Chondrocyte (in vitro differentiated cells): ENCODE measurements at places on chromosomes 16 and 17.

DNA sequence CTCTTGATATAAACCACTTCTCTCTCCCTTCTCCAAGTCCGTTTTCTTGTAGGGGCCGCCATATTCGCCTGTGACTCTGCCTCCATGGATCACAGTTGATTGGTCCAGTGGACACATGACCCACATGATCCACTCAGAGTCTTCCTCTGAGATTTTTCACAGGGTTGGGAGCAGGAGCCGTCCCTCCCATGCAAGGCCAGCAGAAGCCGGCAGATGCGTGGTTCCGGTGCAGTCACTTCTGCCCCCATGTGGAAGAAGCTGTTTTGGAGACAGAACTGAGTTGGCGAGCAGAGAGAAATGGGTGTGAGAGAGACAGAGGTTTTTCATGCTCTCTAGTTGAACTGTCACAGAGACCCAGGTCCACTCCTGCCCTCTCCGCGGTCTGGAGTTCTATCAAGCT is 83.3 kb downstream of the C16orf95 start:
- DNase-seq: no peak

DNA sequence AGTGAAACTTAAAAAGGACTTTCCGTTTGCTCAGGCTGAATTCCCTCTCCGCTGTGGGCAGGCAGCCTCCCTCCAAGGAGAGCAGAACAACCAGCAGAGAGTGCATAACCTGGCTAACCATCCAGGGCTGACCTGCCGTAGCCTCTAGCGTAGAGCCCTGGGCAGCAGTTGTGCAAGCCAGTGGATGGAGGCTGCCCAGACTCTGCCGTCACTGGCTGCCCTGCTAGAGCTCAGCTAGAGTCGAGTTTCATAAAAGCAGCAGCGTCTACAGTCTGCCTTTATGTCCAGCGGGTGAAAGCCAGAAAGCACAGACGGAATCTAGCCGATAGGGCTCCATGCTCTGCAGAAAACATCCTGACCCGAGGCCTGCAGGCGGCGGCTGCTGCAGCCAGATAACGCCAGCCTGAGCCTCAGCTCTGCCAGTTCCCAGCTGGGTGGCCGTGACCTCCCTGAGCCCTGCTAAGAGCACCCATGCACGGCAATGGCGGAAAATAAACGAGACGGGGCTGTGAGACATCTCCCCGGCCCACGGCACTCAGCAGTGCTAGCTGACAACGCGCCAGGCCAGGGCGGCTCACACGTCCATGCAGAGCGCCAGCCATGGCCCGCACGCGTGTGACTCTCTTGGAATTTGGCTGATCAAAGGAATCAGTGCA is 231.3 kb downstream of the ENGASE start:
- no peak for DNase-seq

DNA sequence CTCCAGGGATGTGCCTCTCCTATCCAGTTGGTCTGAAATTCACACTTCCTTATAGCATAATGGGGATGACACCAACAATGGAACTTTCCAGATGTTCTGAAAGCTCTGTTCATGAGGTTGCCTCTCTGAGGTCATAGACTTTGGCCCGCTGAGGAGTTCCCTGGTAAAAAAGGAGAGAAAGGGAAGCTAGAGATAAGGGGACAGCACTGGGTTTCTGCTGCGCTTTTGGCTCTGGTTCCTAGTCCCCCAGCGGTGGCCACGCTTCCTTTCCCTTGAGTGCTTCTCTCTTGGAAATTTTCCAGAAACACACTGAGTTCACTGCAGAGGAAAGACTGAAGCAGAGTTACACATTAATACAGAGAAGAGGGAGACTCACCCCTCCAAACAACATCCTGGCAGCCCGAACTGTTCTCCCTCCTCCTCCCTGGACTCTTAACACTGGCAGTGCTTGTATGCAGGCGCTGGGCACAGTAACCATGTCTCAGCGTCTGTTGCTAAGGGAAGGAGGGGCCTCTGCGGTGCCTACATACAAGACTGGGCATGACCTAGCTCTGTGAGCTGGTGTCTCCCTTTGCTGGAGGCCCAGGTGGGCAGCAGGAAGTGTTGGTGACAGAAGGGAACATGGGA is at the start of gene DNAH3:
DNAH3 (minus strand) TSS at position 472 of the 627 bp plus-strand sequence. CDS start 527 bp downstream, outside the sequence.
- no peak for DNase-seq

DNA sequence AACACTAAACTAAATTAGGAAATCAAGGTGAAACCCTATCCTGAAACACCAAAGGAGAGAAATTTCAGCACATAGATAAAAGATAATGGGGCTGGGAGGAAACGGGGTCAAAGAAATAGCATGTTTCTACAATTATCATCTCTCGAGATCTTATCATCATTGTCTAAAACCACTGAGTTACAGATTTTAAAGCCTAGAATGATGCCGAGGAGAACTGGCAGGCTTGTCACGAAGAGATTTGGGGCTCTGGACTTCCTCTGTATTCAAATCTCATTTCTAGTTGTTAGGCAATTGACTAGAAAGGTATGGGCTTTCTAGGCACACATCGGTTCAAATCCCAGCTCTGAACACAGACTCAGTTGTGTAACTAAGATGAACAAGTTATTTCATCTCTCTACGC is 9.3 kb downstream of the PDZD9 start:
- no peak for DNase-seq

DNA sequence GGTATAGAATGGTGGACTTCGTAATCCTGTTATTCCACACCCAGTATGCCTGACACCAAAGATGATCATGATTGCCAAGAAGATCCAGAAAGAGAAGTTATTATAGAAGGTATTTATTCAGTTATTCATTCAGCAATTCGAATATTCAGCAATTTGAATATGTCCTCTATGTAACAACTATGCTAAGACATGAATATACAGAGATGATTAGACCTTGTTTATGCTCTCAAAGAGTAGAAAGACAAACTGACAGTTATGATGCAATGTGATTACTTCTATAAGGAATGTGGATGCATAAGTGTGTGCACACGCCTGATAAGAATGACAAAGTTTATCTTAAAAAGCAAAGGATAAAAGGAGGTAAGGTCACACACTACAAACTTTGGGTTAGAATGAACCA is 218.1 kb downstream of the CDH11 start:
- DNase-seq: no peak

DNA sequence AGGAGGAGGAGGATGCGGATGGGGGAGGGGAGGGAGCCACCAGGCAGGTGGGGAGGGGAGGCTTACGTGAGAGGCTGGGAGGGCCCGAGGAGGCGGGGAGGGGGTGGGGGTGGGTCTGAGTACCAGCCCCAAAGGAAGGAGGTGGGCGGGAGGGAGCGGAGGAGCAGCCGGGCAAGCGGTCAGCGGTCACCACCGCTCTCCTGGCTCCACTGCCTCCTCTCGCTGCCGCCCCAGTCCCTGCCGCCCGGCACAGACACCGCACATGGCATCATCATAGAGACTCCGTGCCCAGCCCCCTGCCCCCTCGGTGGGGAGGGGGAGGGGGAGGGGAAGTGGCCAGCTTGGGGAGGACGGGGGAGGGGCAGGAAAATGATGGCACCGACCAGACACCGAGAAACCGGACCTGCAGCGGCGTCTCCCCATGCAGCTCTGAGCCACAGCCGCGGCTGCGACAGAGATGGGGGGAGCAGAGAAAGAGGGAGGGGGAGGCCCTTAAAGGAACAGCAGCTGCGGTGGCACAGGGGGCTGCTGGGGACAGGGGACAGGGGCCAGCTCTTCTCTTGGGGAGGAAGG is at the start of gene TLCD3B:
TLCD3B (minus strand) TSS at position 431 of the 573 bp plus-strand sequence. CDS start 744 bp downstream, outside the sequence.
- no peak for DNase-seq

- no peak for DNase-seq
Observed at GRCh38 chr17:55172612-55173011, 92.1 kb upstream of the HLF start.

- DNase-seq: no peak
Observed at GRCh38 chr16:56753410-56753809, 23.5 kb downstream of the NUP93 start.

DNA sequence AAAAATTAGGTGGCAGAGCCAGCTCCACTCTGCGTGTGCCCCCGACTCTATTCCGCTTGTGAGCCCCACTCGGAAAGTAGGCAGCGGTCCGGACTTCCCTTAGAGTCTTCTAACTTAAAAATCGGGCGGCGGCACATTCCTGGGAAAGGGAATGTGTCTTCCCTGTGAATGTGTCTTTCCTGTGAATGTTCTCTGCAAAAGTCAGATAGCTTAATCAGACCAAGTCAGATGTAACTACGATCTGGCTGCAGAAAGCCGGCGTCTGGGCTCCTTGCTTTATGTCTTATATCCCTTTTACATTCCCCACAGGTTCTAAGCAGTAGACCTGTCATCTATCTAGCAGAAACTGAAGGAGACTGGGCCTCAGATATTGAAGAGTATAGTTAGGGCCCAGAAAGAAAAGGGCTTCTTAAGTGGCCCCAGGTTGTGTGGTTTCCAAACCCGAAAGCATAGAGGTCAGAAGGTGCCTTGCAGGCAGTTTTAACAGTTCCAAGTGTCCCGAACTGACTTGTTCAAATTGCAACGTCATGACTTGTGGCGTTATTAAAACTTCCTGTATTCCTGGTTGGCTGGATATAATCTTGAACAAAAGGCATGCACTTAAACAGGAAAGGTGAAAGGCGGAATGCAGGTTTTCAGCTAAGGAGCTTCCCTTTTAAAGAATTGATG is 601 bp downstream of the PHKB start:
- DNase-seq: no peak

DNA sequence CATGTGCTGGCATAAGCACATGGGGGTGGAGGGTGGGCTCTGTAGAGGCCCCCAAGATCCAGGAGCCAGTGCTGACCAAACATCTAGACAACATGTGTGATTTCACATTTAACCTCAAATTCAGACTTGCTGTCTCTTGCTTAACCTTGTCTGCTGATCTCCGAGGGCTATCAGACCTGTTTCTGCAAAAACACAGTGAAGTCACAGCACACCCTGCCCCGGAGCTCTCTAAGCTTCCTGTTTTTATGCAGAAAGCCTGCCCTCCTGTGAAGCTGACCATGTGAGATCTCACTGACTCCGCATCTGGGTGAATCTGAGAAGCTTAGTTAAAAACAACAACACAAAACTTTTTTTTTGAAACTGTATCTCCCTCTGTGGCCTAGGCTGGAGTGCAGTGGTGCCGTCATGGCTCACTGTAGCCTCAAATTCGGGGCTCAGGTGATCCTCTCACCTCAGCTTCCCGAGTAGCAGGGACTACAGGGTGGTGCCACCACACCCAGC is 6.6 kb upstream of the DPEP2 start:
- DNase-seq: no peak

- no peak for DNase-seq
Observed at GRCh38 chr16:67846063-67846319, 742 bp upstream of the NUTF2 start.

DNA sequence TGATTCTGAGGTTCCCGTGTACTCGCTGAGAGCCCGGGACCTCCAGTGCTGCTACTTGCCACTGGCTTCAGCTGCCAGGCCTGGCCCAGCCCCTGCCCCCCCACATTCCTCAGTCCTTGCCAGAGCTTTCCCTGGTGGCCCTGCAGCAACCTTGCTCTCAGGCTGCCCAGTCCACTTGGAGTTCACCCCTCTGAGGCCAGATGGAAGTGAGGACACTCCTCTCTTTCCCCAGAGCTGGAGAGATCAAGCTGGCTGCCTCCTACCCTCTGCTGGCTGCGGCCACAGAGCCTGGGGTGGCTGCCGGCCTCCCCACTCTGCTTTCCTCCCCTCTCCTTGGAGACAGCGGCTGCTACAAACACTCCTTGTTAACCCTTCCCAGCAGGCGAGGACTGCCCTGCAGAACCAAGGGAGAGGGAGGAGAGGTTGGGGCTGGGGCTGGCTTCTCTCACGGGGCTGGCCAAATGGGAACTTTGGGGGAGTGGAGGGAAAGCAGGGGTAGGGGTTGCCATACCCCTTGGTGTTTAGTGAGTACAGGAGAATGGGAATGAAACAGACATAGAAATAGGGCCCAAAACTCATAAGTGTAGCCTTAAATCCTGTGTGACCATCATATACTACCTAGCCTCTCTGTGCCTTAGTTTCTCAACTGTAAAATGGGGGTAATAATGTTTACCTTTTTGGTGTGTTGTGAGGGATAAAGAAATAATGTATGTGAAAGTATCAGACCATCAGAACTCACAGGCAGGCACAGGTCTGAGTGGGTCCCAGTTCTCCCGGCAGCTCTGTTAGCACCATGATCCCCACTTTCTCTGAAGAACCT is at the start of gene GAS2L2:
GAS2L2 (minus strand) TSS at position 295 of the 820 bp plus-strand sequence. CDS start 389 bp downstream, outside the sequence.
- DNase-seq: no peak

DNA sequence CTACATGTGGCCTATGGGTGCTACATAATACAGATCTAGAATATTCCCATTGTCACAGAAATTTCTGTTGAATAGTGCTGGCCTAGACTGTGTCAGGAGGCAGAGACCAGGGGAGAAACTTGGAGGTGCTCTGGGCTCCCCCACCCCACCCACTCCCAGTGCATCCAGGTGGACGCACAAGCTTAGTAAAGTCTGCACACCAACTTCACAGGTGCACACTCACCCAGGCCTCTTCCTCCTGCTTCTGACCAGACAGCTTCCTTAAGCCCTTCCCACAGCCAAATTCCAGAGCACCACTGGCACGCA is 7.6 kb upstream of the CNP start:
- no peak for DNase-seq

- DNase-seq: no peak
Observed at GRCh38 chr16:65534121-65534528, 412.3 kb upstream of the CDH11 start.

GRCh38 chr17:69333561-69333960 is 6.6 kb upstream of the ABCA5 start:
- DNase-seq: no peak

DNA sequence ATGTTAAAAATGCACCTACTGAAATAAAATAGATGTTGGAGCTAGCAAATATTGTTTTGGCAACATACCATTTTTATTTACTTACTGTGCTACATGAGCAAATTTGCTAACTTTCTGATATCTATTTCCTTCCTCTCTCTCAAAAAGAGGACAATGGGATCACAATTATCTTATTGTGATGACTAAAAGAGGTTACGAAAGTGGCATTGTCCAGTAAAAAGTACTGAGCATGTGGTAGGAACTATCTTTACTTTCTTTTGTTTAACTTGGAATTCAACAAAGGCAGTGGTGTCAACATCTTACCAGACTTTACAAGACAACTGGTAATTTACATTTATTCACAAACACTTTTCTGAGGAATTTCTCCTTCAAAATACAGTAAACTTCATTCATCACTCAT is 1542.6 kb upstream of the CDH8 start:
- no peak for DNase-seq

GRCh38 chr17:39953471-39953888 is 9.3 kb upstream of the GSDMA start:
- DNase-seq: no peak

GRCh38 chr16:83508295-83508694 is 299.5 kb upstream of the HSBP1 start:
- DNase-seq: no peak

DNA sequence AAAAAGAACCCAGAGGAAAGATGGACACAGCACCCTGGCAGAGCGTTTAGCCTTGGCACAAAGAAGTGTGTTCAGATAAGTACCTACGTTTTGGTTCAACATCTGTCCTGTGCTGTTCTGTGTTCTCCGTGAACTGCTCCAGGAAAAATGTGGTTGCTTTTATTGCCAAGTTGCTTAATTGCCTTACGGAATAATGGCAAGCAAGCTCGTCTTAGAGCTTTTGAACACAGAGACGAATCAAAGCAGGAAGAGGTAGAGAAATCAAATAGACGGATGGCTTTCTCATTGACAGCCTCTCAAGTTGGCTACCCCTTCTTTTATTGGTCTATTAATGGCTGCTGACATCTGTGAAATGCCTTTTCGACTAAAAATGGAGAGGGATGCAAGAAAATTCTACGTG is 911.1 kb upstream of the EEF2KMT start:
- no peak for DNase-seq

- no peak for DNase-seq
Observed at GRCh38 chr17:76054112-76054476, 18.2 kb downstream of the SRP68 start.

- DNase-seq: no peak
Observed at GRCh38 chr17:28018439-28019070, 23.9 kb upstream of the NLK start.
